Subcutaneous adipose tissue (tissue), 4 donors: ENCODE measurements at places on chromosomes 13 and 19. TPM values are rescaled to one million over a fixed set of nuclear protein-coding genes. Genes with fewer than 3 reads are reported as not detected.

Gene PRSS57
- total RNA-seq, result not detected

Gene DKKL1
- total RNA-seq, result not detected

Gene HSD17B14
- total RNA-seq, result 12.8 TPM

Gene PLPPR2
- 6.8 TPM for total RNA-seq

Gene KLK5
- total RNA-seq, result not detected

Gene MTUS2
- not detected for total RNA-seq

Gene OR10H3
- not detected for total RNA-seq

Gene ELOF1
- 27.7 TPM for total RNA-seq

Gene NOP53
- 225 TPM for total RNA-seq

Gene ZNF135
- total RNA-seq, result 6.2 TPM

Gene KLHL1
- total RNA-seq, result not detected

Gene ZNF793
- 2.8 TPM for total RNA-seq

Gene PLPPR3
- not detected for total RNA-seq

Gene SLC6A16
- total RNA-seq, result 2.8 TPM

Gene DIRAS1
- total RNA-seq, result not detected

Gene SLC27A1
- total RNA-seq, result 15.0 TPM

Gene SULT2A1
- not detected for total RNA-seq

Gene CGB5
- not detected for total RNA-seq

Gene PIK3R2
- total RNA-seq, result 6.8 TPM

Gene SELENOV
- total RNA-seq, result not detected

Gene GADD45B
- 197 TPM for total RNA-seq

Gene NANOS3
- not detected for total RNA-seq

Gene GJA3
- total RNA-seq, result not detected

Gene DAPK3
- total RNA-seq, result 25.4 TPM

Gene ERICH4
- total RNA-seq, result not detected

Gene LRG1
- 0.65 TPM for total RNA-seq

Gene CD209
- 17.5 TPM for total RNA-seq

Gene ZNF90
- total RNA-seq, result 2.0 TPM

Gene ZNF100
- total RNA-seq, result 9.6 TPM

Gene CYP2A7
- not detected for total RNA-seq

Gene PRTN3
- total RNA-seq, result not detected

Gene SHANK1
- not detected for total RNA-seq

Gene FXYD3
- not detected for total RNA-seq
